Heart right ventricle (tissue), 16 donors: ENCODE measurements at places on chromosomes 4 and X. TPM values are rescaled to one million over a fixed set of nuclear protein-coding genes. Genes with fewer than 3 reads are reported as not detected.

DNA sequence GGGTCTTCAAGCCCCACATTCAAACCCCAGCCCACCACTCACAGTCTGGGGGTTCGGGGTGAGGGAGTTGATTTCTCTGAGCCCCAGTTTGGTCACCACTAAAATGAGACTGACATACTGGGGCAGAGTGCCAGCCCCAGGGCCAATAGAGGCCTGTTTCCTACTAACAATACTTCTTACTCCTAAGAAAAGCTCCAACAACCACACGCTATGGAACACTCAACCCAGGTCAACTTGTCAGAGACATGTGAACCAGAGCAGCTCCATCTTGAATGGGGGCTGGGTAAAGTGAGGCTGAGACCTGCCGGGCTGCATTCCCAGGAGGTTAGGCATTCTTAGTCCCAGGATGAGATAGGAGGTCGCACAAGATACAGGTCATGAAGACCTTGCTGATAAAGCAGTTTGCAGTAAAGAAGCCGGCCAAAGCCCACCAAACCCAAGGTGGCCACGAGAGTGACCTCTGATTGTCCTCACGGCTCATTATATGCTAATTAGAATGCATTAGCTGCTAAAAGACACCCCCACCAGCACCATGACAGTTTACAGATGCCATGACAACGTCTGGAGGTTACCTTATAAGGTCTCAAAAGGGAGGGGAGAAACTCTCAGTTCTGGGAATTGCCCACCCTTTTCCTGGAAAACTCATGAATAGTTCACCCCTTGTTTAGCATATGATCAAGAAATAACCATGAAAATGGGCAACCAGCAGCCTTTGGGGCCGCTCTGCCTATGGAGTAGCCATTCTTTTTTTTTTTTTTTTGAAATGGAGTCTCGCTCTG is 26.6 kb upstream of the HTRA3 start:
- no peaks in the 10 kb centered on the region for H3K27me3 ChIP-seq
- H3K36me3 ChIP-seq = no peaks in the 10 kb centered on the region
- H3K4me3 ChIP-seq = no peak overlapping the region
- H3K27ac ChIP-seq = no peak overlapping the region

- no peak overlapping the region for H3K27ac ChIP-seq
- no peak for DNase-seq
- peaks cover 65% of the 10 kb centered on the region for H3K36me3 ChIP-seq
- H3K4me3 ChIP-seq = no peak overlapping the region
Measured at GRCh38 chr4:17583276-17583675, 6.3 kb downstream of the LAP3 start.

DNA sequence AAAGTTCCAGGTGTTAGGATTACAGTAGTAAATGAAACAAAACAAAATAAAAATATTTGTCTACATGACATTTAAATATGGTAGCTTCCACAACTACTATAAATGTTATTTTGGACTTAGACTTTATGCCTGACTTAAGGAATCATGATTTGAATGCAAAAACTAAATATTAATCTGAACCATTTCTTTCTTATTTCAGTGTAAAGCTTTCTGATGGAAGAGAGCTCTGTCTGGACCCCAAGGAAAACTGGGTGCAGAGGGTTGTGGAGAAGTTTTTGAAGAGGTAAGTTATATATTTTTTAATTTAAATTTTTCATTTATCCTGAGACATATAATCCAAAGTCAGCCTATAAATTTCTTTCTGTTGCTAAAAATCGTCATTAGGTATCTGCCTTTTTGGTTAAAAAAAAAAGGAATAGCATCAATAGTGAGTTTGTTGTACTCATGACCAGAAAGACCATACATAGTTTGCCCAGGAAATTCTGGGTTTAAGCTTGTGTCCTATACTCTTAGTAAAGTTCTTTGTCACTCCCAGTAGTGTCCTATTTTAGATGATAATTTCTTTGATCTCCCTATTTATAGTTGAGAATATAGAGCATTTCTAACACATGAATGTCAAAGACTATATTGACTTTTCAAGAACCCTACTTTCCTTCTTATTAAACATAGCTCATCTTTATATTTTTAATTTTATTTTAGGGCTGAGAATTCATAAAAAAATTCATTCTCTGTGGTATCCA is 1.6 kb downstream of the CXCL8 start:
- no peak overlapping the region for H3K4me3 ChIP-seq
- no peak for DNase-seq
- no peak overlapping the region for H3K27ac ChIP-seq
- H3K36me3 ChIP-seq = no peaks in the 10 kb centered on the region
- no peaks in the 10 kb centered on the region for H3K27me3 ChIP-seq
- no peaks in the 10 kb centered on the region for H3K4me1 ChIP-seq

GRCh38 chr4:156971676-156972378 is at the start of gene PDGFC:
Gene PDGFC, minus strand, starts transcription at chr4:156971799. Its CDS starts 896 bp downstream, at chr4:156970903.
- DNase-seq = peak; percentile 68
- no peaks in the 10 kb centered on the region for H3K27me3 ChIP-seq

GRCh38 chrX:8636497-8636896 is 95.4 kb downstream of the ANOS1 start:
- DNase-seq = no peak
- no peaks in the 10 kb centered on the region for H3K36me3 ChIP-seq
- no peak overlapping the region for H3K27ac ChIP-seq
- no peak overlapping the region for H3K4me3 ChIP-seq
- no peaks in the 10 kb centered on the region for H3K4me1 ChIP-seq
- peaks cover 3% of the 10 kb centered on the region for H3K27me3 ChIP-seq

- peaks cover 40% of the 10 kb centered on the region for H3K4me1 ChIP-seq
- no peak overlapping the region for H3K4me3 ChIP-seq
- no peak for DNase-seq
- no peak overlapping the region for H3K27ac ChIP-seq
Measured at GRCh38 chr4:48665555-48666186, 114.4 kb downstream of the FRYL start.

- no peak for DNase-seq
- H3K27ac ChIP-seq = no peak overlapping the region
- H3K4me3 ChIP-seq = no peak overlapping the region
- no peaks in the 10 kb centered on the region for H3K36me3 ChIP-seq
- H3K4me1 ChIP-seq = no peaks in the 10 kb centered on the region
Measured at GRCh38 chr4:181701214-181701613, 542.0 kb upstream of the TENM3 start.

DNA sequence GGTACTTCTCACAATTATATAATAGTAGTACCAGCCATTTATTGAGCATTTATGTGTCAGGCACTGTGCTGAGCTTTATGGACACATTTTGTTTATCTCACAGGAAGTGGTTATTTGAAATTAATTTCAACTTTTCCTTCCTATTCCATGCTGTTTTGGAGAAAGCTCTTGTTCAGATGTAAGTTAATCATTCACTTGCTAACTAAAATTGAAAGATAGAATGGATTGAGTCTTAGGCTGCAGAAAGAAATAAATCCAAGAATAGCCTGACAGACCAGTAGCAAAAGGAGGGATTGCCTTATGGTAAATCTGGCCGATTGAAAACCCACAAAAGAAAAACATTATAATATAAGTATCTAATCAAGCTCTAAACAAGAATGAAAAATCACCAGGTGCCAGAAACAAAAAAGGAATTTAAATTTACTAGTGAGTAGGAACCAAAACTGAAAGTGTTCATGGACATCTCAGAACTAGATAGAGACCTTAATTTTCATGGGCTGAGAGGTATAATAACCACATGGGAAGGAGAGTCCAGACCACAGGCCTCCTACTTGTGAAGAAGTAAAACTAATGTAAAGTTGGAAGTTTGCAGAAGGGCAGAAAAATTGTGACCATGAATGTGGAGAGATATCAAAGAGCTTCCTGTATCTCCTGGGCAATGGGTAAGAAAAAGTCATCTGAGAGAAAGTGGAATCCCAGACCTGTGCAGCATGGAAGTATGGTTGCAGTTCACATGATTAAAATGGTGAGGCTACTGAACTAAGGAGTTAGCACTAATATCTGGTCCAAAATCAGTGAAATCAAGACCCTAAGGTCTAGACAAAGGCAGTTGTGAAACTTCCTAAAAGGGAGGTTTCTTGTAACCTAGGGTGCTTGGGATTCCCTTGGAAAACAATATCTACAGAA is 38.0 kb downstream of the RADX start:
- H3K27ac ChIP-seq = no peak overlapping the region
- H3K36me3 ChIP-seq = no peaks in the 10 kb centered on the region
- H3K27me3 ChIP-seq = no peaks in the 10 kb centered on the region
- no peak for DNase-seq

DNA sequence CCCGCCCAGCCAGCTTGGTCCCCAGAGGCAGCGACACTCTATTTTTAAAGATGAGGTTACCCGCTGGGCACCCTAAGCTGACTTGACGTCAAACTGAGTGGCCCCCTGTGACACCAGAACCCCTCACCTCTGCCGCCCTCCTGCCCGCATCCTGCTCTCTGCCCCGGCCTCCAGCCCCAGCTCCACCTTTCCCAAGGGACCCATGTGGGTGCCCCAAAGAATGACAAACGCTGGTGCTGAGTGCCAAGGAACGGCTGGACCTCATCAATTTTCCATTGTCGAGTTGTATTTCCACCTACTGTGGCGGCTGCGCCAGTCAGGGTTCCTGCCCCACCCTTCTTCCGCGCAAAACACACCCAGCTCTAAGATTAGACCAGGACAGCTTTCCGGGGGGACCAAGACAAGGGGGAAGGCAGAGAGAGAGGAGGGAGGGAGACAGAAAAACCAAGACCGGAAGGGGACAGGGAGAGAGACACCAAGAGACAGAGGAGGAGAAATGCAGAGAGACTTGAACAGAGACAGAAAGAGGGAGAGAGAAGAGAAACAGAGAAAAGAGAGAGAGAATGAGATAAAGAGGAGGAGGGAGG is 2.0 kb downstream of the PRKX start:
- H3K4me1 ChIP-seq = no peaks in the 10 kb centered on the region
- H3K36me3 ChIP-seq = no peaks in the 10 kb centered on the region
- H3K27ac ChIP-seq = peak overlapping the region; percentile 78

GRCh38 chrX:64205441-64205734 is at the start of gene AMER1:
Gene AMER1, minus strand, starts transcription at chrX:64205708. Its CDS starts 12,422 bp downstream, at chrX:64193286.
- no peaks in the 10 kb centered on the region for H3K36me3 ChIP-seq
- H3K27ac ChIP-seq = peak within 1 kb of the TSS; percentile 92
- H3K4me1 ChIP-seq = peaks cover 23% of the 10 kb centered on the region
- no peak for DNase-seq
- H3K4me3 ChIP-seq = peak within 1 kb of the TSS; percentile 59

Gene TCEAL6
- not detected for total RNA-seq

Gene SHROOM2
- total RNA-seq = 0.13 TPM

Gene ZBTB33
- total RNA-seq = 8.5 TPM

Gene VEGFC
- 7.3 TPM for total RNA-seq

Gene TSC22D3
- total RNA-seq = 29.2 TPM

Gene MND1
- 1.7 TPM for total RNA-seq

Gene SFRP2
- total RNA-seq = 5.2 TPM

Gene CSAG2
- total RNA-seq = not detected
